ENCODE measurements at places on chromosomes 5 and 9.

- DNase-seq = peak; percentile 44
Measured at GRCh38 chr5:112703866-112704820, 33.5 kb upstream of the APC start.

DNA sequence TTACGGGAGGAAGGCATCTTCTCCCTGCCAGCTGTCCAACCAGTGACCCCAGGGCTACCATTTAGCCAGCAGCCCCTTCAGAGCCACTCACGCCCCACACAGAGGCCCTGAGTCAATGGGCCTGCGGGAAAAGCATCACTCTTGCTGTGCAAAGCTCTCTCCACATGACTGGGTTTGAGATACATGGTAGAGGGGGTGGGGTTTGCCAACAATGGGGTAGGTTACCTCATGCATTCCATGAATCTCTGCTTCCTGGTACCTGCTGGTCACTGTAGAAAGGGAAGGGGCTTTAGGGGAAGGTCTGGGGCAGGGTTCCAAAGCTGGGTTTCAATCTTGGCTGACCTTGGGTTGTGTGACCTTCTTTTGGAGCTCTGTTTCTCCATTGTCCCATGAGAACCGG, 22.9 kb upstream of the TTLL11 start:
- no peak for DNase-seq

DNA sequence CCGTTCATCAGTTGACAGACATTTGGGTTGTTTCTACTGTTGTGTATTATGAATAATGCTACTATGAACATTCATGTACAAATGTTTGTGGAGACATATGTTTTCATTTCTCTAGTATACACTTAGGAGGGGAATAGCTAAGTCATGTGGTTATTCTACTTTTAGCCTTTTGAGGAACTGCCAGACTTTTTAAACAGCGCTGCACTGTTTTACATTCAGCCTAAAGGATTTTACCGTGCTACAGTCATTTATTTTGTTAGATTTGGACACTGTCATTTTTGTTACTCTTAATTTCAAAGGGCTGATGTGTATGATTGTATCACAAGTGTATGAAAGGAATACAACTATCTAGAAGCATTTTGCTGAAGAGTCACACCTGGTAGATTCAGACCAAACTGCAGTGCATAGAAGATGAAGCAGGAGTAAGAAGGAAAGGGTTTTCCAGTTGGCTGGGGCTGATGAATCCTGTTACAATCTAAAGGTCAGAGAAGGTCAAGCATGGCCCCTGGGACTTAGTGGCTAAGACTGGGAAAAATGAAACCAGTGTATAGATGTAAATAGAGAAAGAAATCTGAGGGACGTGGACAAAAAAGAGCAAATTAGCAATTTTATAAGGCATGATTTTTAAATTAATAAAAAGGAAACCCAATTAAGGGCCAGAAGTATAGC, 509.7 kb downstream of the PSAT1 start:
- DNase-seq = no peak

DNA sequence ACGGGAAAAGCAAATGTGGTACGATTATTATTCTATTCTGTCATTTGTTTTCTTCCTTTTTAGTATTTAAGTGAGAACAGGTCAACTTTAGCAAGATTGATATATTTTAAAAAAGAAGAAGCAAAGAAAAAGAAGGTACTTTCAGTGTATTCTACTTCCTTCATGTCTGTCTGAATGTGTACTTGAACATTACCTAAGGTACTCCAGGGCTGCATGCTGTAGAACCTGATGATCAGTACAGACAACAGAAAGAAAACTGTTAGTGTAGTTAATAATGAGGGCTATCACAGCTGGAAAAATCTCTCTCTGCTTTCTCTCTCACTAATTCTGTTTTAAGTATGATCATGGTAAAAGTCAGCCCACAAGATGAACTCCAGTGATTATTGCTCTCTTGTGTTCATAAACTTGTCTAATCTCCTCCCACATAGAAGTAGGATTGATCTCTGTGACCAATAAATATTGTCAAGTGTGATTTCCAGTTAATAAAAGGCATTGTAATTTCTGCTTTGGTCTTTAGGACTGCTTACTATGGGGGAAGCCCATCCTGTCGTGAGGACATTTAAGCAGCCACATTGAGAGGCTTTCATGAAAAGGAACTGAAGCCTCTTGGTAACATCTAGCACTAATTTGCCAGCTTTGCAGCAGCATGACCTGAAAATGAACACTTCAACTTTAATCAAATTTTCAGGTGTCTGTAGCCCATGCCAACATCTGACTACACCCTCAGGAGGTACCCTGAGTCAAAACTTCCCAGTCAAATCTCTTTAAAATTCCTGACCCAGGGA, 864.0 kb upstream of the ACO1 start:
- DNase-seq = no peak

DNA sequence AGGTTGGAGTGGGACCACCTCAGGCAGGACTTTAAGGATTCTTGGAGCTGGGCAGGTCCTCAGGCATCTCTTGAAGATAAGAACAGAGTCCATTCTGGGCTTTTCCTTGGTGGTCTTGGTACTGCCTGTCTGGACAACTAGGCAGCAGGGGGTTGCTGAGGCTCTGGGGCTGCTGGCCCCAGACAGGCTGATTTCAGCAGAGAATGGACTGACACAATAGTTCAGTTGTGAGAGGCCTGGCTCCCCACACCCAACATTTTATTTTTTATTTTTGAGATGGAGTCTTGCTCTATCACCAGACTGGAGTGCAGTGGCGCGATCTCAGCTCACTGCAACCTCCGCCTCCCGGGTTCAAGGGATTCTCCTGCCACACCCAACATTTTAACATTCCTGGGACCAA, 4.6 kb downstream of the ANGPTL2 start:
- DNase-seq = no peak

- no peak for DNase-seq
Measured at GRCh38 chr5:127910307-127910956, 173.1 kb upstream of the SLC12A2 start.

DNA sequence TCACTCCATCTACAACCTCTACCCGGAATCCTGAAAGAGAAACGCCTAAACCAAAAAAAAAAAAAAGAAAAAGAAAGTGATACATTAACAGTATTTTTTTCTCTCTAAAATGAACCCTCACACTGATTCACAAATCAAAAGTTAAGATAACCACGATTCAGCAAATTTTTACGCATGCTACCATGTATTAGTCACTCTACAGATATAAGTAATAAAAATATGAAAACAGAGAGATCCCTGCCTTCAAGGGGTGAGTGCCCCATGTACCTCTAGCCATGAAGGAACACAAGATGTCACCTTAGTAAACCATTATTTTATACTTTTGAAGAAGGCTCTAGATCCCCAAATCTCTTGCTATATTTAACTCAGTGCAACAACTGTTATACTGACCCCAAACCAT, 33.4 kb downstream of the CEMIP2 start:
- no peak for DNase-seq

GRCh38 chr9:22286661-22287060, 160.0 kb upstream of the DMRTA1 start:
- no peak for DNase-seq

- DNase-seq = peak; percentile 42
Measured at GRCh38 chr5:81334304-81335061, 33.1 kb downstream of the ZCCHC9 start.

DNA sequence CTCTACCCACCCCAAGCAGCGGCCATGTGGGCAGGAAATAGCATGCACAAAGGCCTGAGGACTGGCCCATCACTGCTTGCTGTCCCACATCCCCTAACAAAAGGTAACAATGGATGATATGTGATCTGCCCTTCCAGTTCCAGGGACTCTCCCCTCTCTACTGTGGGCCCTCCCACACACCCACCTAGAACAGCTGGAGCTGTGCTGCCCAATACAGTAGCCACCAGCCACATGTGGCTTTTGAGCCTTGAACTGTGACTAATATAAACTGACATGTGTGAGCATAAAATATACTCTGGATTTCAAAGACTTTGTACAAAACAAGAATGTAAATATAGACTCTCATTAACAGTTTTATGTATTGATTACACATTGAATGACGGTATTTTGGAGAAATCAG, 78.1 kb downstream of the C5orf15 start:
- DNase-seq = no peak

- DNase-seq = no peak
Measured at GRCh38 chr5:124981901-124982300, 235.5 kb upstream of the ZNF608 start.

DNA sequence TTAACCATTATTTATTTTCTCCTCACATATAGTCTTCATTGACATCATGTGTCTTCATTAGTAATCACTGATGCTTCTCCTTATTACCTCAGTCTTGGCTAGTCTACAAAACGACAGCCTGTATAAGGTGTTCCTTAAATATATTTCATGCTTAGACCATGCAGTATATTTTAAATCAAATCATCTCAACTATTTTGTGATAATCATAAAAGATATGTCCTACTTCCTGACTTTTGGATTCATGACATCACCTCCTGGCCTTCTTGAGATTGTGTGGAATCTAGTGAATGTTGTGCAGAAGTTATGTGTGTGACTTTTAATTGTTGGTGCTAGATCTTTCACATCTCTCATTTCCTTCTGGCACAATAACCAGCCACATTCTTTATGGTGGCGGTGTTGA, 1339.3 kb upstream of the C9orf72 start:
- no peak for DNase-seq

- DNase-seq = no peak
Measured at GRCh38 chr5:151288180-151288579, 15.4 kb downstream of the SLC36A3 start.

- DNase-seq = peak; percentile 15
Measured at GRCh38 chr5:164002628-164003027, 497.2 kb downstream of the MAT2B start.

DNA sequence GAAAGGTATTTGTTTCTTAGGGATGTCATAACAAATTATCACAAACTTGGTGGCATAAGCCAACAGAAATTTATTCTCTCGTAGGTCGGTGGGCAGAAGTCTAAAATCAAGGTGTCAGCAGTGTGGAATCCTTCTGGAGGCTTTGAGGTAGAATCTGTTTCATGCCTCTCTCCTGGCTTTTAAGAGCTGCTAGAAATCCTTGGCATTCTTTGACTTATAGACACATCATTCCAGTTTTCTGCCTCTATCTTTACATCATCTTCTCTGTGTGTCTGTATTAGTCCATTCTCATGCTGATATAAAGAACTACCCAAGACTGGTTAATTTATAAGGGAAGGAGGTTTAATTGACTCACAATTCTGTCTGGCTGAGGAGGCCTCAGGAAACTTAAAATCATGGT, 488.1 kb upstream of the PAPPA start:
- DNase-seq = no peak

All from fibroblast of mammary gland (primary cell).